CD14-positive monocyte (primary cell): ENCODE measurements at places on chromosomes 2 and 18.

GRCh38 chr2:216688731-216689340 lies 6.5 kb downstream of the IGFBP5 start:
- DNase-seq, result no peak

GRCh38 chr2:240791221-240791800 lies 28.7 kb downstream of the KIF1A start:
- DNase-seq, result no peak

DNA sequence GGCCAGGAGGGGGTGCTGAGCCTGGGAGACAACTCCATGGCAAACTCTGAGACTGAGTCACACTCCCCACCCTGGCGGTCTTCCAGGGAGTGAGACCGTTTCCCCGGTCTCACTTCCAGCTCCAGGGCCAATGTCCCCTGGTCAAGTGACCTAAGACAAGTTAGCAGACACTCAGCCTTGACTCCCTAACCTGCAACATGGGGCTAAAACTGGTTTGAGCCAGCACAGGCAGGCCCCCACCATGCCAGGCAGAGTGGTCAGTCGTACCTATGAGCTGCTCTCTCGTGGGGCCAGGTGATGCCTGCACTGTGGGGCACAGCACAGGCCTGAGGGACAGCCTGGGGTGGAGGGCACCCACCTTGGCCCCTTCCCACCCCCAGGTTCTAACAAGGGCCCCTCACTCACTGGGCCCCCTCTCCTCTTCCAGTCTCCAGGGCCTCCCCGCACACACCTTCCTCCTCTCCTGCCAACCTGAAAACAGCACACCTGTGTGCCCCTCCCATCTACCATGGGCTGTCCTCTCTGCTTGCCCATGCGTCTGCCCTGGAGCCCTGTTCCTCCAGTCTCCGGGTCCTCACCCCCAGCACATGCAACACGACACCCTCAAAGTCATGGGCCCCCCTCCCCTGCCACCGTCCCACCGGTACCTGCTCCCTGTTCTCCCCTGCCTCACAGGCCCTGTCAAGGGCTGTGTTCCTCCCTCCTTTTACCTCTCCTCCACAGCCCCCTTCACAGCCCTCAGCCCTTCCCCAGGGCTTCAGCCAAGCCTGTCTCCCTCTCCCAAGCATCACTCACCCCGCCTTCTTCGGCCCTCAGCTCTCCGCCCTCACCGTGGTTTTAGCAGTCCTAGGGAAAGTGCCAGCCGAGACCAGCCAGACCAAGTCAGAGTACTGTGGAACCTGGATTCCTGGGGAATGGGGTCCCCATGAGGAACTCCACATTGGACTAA lies 1.6 kb downstream of the GPR17 start:
- DNase-seq, result no peak

DNA sequence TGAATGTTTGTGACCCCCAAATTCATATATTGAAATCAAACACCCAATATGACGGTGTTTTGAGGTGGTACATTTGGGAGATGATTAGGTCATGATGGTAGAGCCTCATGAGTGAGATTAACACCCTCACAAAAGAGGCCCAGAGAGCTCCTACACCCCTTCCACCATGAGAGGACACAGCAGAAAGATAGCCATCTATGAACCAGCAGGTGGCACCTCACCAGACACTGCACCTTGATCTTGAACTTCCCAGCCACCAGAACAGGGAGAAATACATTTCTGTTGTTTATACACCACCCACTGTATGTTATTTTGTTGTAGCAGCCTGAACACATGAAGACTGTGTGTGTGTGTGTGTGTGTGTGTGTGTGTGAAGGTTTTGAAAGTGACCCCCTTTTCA lies 58.1 kb downstream of the ST3GAL5 start:
- no peak for DNase-seq

- no peak for DNase-seq
Measured at GRCh38 chr2:74414881-74415761, 6.3 kb downstream of the C2orf81 start.

DNA sequence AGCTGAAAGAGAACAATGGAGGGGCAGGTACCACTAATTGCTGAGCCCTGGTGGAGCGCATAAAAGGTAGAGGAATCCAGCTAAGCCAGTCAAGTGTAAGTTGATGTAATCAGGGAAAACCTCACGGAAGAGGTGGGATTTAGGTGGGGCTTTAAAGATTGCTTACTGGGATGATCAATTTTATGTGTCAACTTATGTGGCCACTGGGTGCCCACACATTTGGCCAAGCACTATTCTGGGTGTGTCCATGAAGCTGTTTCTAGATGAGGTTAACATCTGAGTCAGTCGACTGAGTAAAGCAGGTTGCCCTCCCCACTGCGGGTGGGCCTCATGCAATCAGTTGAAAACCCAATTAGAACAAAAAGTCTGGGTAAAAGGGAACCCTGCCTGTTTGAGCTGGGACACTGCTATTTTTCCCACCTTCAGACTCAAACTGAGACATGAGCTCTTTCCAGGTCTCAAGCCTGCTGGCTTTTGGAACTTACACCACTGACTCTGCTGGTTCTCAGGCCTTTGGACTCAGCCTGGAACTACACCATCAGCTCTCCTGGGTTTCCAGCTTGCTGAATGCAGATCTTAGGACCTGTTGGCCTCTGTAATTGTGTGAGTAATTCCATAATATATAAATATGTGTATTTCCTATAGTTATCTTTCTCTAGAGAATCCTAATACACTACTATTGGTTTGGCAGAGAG lies 67.3 kb downstream of the MYO5B start:
- DNase-seq, result no peak

GRCh38 chr2:37790019-37790418 lies 118.6 kb upstream of the CDC42EP3 start:
- peak; percentile 14 for DNase-seq

GRCh38 chr2:51027442-51027841 lies 4.5 kb downstream of the NRXN1 start:
- no peak for DNase-seq

DNA sequence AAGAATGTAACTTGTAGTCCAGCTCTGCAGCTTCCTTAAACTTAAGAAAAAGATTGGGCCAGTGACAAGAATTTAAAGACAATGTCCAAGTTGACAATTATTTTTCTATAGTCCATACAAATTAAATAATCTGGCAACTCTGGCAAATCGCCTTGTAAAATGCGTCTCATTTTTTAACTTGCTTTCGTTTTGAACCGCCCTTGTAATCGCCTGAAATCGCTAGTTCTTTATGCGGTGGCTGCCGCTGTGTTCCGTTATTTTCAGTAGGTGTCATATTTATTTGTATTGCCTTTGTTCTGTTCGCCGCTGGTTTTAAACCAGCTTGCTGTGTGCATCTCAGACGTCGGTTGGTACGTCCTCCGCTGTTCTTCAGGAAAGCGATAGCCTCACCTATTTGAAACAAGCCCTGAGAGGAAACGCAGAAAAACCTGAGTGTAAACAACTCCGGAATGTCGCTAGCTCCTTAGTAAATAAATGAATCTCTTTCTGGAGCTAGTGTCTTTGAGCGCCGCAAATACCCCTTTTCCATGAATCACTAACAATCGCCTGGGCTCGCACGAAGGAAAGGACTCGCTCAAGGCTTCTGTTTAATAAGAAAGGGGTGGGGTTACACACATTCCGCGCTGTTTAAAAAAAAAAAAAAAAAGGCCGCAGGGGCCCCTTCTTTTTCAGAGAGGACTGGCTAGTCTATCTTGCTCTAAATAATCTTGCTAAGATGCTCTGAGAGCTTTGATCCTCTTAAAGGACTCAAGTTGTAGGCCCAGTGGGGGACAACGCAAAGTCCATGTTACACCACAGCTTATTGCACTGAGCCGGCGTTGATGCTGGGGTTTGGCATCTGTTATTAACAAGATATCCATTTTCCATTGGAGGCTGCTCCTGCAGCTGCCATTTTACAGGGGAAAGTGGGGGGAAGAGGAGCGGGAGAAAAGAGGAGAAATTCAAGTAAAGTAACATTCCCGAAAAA lies 3.0 kb downstream of the HOXD8 start:
- peak; percentile 20 for DNase-seq

- DNase-seq, result no peak
Measured at GRCh38 chr18:51503351-51503750, 305.9 kb upstream of the MEX3C start.

GRCh38 chr2:219998107-219998506 lies 370.7 kb downstream of the SLC4A3 start:
- DNase-seq, result no peak

DNA sequence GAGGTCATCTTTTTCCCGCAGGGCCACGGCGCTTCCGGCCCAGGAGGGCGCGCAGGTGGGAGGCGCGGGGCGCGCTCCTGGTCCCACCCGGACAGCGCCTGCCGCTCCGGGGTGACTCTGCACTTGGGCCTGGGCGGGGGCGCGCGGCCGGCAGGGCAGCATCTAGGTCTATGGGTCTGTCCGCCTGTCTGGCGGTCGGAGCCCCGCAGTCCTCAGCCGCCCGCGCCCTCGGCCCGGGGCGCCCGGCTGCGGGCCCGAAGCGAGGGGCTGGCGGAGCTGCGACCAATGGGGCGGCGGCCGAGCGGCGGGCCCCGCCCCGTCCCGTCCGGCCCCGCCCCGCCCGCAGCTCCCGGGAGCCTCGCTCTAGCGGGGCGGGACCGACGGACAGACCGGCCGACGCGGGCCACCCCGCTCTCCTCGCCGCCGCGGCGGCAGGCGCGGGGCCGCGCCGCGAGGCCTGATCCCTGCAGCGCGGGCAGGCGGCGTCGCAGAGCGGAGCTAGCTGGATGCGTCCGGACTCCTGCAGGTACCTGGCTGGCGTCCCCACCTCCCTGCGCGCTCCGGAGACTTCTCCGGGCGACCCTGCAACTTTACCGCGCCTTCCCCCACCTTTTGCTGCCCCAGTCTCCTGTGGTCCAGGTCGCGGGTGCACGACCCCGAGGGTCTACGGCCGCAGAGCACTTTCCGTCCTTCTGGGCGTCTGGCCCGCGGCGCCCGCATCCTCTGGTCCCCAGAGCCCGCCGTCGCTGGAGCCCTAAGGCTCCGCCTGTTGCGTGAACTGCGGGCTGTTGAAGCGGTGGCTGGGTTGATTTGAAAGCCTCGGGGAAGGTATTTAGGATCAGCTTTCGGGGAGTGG lies at the start of gene KCNS3:
TSS of gene KCNS3 (plus strand) at position 387 of the 856 bp plus-strand sequence. CDS start 52,342 bp downstream, outside the sequence.
- DNase-seq, result no peak

DNA sequence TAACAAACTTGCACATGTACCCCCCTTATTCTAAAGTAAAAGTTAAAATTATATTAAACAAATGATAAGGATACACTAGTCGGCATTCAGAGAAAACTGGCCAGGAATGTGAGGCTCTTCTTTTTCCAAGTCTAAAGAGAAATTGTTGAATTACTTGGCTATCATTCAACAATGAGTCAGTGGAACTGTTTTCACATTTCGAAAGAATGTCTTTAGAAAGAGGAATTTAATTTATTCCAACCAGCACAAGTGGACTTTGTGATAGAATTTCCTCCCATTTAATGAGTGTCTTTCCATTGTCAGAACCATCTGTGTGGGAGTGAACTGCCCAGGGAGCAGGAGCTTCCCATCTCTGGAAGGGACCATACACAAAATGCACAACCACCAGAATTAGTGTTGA lies 792.2 kb downstream of the EPHA4 start:
- no peak for DNase-seq

DNA sequence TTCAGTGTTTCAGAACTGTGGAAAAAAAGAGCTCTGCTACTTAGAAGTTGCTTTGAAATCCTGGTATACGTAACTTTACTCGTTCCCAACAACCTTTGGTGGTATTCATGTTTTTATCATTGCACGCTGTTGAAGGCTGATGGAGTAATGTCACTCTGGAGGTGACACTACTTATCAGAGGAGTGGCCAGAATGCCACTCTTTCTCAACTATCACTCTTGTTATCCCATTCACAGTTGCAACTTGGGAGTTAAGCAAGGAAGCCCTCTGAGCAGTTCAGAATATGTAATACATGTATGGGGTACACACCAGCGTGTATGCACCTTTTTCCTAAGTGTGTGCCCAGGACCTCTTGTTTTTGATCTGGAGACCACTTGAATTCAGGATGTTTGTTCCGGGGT lies 53.6 kb downstream of the TANC1 start:
- no peak for DNase-seq

DNA sequence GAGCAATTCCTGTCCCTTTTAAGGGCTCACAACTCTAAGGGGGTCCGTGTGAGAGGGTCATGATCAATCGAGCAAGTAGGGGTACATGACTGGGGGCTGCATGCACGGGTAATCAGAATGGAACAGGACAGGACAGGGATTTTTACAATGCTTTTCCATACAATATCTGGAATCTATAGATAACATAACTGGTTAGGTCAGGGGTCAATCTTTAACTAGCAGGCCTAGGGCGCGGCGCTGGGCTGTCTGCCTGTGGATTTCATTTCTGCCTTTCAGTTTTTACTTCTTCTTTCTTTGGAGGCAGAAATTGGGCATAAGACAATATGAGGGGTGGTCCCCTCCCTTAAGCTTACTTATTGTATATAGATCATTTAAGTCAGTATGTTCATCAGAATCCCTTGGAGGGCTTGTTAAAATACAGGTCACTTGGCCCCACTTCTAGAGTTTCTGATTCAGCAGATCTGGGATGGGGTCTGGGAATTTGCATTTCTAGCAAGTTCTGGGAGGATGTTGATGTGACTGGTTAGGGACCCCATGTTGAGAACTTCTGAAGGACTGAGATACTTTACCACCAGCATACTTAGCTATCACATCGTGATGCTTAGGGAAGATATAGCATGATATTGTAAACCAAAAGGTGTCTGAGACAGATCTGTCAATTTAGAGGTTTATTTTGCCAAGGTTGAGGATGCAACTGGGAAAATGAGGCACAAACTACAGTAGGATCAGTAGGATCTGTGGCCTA lies 2.8 kb upstream of the INPP4A start:
- DNase-seq, result no peak

DNA sequence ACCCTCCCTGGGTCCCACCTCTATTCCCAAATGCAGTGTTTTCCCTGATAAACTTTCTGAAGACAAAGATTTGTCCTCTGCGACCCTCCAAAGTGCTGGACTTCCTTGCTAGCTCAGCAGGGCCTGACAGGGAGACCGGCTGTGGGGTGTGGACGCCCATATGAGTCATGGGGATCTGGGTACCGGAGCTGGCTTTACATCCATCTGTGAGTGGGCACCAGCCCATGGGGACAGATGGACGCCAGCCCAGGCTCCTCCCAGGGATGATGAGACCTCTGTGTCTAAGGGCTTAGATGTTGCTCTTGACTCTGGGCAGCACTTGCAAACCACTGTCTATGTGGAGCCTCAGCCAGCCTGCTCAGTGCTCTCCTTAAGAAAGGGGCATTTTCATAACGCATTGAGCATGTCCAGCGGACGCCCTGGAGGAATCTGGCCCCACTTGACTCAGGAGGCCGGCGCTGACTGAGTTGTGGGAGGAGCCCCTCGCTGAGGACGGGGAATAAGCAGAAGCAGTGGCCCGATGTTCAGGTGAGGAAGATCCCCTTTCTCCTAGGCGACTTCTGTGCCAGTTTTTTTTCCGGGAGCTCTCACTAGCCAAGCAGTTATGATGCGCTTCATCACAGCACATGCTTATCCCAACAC lies 229.4 kb upstream of the MYT1L start:
- DNase-seq, result no peak

DNA sequence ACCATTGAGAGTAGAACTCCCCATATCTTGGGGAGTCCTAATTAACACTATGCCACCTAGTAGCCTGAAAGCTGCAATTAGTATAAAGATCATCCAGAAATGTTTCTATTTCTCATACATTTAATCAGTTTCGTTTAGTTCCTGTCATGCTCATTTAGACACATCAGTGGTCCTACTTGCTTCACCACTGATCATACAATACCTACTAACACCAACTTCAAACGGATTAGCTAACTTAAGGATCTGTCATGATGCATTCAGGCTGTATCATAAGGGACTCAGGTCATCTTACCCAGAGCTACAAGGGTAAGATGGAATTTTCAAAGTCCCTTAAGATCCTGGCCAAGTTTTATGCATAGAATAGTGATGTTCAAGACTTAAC lies 6.8 kb downstream of the SRSF7 start:
- no peak for DNase-seq
